Fibroblast of skin of right quadriceps (primary cell): ENCODE measurements at places on chromosomes 16 and 17.

GRCh38 chr16:20383106-20384029, 21.2 kb downstream of the PDILT start:
- peak; percentile 51 for DNase-seq

DNA sequence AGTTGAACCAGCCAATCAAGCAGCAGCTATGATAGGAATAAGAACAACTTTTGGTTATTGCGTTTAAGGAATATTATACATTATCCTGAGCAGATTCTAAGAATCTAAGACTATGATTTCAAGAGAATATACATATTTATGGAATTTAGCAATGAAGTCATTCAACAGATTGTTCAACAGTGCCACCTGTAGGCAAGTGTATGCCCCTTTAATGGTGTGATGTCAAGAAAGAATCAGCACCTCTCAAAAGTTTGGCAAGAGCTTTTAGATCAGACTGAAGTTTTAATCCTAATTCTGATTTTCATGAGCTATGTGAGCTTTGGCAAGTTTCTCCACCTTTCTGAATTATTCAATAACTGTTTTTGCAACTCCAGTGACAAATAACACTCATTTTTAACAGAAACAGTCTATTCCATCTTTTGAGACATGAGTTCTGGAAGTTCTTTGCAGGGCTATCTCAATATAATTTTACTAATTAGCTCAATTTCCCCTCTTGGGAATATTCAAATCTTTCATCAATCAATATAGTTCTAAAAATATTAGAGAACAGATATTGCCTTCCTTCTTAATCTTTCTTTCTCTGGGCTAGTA, 474.3 kb upstream of the TOM1L1 start:
- peak; percentile 2 for DNase-seq

DNA sequence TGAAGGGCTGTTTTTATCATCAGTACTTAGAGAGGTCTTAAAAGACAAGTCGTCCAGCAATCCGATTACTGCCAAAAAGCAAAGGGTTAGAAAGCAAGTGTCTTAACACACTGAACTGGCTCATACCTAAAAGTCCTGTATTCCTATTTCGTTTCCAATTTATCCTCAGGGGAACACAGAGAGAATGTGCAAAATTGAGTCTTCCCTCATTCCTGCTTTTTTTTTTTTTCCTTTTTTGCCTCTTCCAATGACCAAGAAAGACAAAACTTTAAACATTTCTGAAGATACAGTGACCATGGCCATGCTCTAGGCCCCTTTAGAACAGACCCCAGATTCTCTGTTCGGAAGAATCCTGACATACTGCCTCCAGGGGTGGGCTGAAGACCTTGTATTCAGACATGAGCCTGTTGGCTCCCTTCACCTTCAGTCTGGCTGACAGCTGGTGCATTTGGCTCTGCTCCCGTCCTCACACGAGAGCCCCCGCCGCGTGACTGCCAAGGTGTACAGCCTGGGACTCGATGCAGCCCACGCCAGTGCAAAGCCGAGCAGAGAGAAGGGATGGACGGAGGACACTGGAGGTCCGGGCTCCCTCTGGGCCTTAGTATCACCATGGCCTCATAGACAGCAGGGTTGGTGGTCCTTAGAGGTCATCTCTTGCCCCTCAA, 47.0 kb downstream of the COTL1 start:
- DNase-seq: no peak

GRCh38 chr17:40175928-40176753, 1.1 kb upstream of the RAPGEFL1 start:
- DNase-seq: no peak

DNA sequence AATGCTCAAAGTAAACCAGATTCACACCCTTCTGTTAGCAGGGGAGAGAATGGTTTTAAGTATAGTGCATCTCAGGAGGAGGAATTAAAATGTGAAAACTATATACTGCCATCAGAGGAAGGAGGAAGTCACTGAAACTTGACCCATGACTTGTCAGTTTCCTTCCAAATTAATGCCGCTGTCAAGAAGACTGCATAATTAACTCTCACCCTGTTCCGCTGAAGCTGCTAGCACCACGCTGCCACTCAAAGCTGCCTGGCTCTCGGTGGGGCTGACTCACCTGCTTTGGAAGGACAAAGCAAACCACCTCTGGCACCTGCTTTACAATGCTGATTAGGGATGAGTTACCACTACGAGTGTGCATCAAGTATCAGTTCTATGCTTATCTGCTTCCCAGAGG, 37.8 kb upstream of the ULK2 start:
- no peak for DNase-seq

- DNase-seq: peak; percentile 71
Observed at GRCh38 chr17:57130708-57131461, 45.8 kb downstream of the AKAP1 start.

DNA sequence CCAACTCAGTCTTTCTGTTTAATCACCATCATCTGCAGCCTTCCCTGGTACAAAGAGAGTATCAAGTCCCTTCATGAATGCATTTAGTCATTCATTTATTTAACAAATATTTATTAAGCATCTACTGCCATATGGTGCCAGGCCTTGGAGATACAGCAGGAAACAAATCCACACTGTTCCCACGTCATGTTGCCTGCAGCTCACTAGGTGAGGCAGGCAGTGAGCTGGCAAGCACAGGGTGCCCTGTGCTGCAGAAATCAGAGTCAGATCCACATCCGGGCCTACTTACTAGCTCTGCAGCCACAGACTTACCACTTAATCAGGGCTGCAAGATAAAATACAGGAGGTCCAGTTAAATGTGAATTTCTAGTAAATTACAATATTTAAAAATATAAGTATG, 38.5 kb upstream of the CES5A start:
- no peak for DNase-seq

GRCh38 chr16:4288148-4288921, 15.5 kb upstream of the TFAP4 start:
- DNase-seq: peak; percentile 53

- DNase-seq: no peak
Observed at GRCh38 chr16:52546291-52547003, 496 bp downstream of the TOX3 start.

DNA sequence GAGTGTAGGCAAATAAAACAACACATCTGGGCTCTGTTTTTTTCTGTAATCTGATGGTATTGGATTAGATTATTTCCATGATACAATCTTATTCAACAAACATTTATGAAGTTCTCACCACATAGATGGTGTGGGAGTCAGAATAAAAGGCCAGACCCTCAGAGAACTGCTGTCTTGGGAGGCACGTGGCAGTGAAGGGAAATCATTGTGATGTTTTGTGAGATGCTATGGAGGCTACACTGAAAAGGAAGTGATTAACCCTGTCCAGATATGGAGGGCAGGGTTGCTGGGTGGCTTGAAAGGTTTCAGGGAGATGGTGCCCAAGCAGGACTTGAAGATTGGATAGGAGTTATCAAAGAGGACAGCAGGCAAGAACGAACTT, 35.6 kb downstream of the DHRS7B start:
- no peak for DNase-seq

- DNase-seq: no peak
Observed at GRCh38 chr16:52383640-52384292, 163.2 kb downstream of the TOX3 start.

- peak; percentile 46 for DNase-seq
Observed at GRCh38 chr17:72004611-72005331, 116.0 kb upstream of the SOX9 start.

DNA sequence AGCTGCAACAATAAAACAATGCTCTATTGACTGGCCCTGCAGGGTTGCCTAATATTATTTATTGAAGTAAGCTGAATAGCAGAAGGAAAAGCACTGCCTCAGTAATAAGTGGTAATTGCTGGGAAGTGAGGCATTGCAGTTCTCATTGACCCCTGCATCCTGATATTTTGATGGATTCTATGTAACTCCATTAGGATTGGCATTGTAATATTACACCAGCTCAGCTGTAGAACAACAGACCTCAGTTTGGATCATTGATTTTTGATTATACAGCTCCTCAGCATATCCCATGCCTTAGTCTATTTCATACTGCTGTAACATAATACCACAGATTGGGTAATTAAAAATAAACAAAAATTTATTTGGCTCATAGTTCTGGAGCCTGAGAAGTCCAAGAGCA, 650.6 kb upstream of the SALL1 start:
- DNase-seq: no peak

GRCh38 chr17:67594115-67594880, 123.4 kb upstream of the NOL11 start:
- no peak for DNase-seq

- no peak for DNase-seq
Observed at GRCh38 chr16:88026964-88027938, 76.0 kb downstream of the BANP start.

- peak; percentile 53 for DNase-seq
Observed at GRCh38 chr16:55703003-55704001, 47.5 kb downstream of the SLC6A2 start.

DNA sequence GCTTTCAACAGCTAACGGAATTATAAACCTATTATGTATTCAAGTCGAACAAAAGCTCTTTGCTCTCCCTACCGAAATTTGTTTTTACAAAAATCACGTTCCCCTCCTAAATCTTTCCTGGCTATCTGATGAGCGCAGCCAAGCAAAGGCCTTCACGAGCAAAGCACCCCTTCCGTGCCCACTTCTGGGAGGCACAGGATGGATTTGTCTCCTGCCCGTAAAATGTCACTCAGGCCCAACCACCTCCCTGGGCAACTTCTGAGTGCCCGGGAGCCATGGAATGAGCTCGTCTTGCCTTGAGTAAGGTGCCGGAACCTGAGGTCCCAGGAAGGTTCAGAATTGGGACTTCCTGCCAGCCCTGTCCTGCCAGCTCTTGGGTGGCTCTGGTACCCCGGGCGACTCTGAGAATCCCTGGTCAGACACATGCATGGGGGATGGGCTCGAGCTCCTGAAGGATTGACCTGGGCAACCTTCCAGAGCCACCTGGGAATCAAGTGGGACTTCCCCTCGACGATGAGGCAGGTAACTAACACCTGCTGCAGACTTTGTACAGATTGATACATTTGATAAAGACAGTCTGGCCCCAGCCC, 19.8 kb downstream of the SLC7A5 start:
- DNase-seq: no peak

GRCh38 chr17:72913142-72913682, 179.3 kb downstream of the SLC39A11 start:
- no peak for DNase-seq

GRCh38 chr17:1008008-1008761, 11.3 kb downstream of the TIMM22 start:
- no peak for DNase-seq

DNA sequence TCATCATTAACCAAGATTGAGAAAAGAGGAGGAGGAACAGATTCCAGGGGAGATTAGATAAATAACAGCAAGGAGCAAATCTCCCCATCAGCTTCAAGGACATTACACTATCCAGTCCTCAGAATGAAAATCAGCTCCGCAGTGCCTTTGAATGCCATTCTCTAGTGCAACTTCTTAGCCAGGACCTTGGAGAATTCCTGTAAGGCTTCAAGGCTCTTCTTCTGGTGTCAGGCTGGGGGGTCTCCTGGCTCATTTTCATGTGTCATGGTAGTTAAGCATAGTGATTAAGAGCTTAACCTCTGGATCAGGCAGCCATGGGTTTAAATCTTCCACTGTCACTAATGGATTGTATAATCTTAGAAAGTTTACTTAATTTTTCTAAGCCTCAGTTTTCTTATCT, 137.3 kb upstream of the CCL2 start:
- no peak for DNase-seq

- DNase-seq: no peak
Observed at GRCh38 chr17:70969521-70970034, 800.2 kb downstream of the KCNJ2 start.

- no peak for DNase-seq
Observed at GRCh38 chr16:53142823-53143568, 88.2 kb downstream of the CHD9 start.

GRCh38 chr16:54591816-54592246, 305.2 kb upstream of the IRX3 start:
- no peak for DNase-seq

DNA sequence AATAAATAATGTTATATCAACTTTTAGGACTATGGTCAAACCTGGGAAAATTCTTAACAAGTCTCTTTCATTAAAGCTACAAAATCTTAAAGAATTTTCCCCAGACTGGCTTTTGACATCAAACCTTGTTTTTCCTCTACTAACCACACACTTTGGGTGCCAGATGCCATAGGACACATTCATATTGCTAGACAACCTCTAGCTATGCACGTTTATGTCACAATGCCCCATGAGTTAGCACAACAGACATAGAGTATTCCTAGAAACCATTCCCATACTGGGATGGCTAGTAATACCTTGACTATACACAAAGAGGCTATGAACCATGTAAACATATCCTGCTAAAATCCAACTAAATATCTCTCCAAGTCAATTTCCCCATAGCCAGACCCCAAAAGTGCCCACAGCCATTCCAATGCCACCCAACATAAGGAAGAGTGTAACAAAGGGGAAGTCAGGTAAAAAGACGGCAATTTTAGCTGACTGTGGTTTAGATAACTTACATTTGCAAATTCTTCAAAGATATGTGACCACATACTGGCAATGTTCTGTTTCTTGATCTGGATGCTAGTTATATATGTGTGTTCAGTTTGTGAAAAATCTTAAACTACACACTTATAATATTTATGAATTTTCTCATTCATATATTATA, 23.4 kb downstream of the SMURF2 start:
- peak; percentile 44 for DNase-seq

DNA sequence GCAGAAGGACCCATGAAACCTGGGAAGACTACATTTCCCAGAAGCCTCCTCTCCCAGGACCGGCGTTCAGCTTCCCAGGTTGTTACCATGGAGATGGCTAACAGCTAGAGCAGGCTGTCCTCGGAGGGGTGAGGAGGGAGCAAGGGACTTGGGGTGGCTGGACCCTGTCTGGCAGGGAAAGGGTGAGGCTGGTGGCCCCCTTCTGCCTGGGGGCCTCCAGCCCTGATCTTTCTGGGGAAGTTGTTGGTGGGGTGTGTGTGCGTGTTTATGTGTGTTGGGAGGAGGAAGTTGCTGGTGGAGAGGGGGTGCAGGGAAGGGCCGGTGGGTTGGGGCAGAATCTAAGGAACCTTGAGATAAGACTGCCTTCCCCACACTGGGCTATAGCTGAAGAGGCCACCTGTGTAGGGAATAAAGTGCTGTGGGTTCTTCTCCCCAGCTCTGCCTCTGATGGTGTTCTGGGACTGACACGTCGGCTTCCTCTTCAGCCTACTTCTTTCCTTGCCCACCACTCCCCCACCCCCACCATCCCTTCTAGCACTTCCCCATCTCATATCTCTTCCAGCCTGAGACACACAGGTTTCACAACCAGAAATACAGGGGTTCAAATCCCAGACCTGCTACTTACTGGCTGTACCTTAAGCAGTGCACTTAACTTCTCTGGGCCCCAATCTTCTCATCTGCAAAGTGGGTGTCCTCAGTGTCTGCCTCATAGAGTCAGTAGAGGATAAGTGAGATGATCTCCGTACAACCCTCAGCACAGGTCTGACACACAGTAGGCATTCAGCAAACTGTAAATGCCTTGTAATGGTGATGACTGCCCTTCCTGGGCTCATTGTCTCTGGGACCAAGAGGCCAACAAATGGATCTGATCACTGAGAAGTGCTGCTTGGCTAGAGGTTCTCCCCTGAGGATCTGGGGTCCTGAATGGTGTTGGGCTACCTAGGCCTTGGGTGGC, at the start of gene DRC7:
Gene DRC7, plus strand, starts transcription at position 82 of the 955 bp plus-strand sequence. CDS start 3,144 bp downstream, outside the sequence.
- peak; percentile 22 for DNase-seq

DNA sequence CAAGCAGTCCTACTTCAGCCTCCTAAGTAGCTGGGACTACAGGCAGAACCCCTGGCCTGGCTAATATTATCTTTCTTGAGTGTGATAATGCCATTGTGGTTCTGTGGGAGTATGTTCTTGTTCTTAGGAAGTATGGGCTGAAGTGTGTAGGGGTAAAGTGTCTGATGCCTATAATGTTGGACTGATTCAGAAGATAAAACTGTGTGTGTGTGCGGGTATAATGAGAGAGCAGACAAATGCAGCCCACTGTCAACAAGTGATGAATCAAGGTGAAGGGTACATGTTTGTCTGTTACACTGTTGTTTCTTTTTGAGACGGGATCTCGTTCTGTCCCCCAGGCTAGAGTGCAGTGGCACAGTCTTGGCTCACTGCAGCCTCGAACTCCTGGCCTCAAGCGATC, 127.5 kb downstream of the CLEC16A start:
- no peak for DNase-seq
